ENCODE measurements at places on chromosomes 1 and 21.

GRCh38 chr21:40158366-40158765, 291.1 kb downstream of the PCP4 start:
- no peak for DNase-seq

GRCh38 chr1:243254233-243254926, 701 bp downstream of the CEP170 start:
- DNase-seq = no peak

DNA sequence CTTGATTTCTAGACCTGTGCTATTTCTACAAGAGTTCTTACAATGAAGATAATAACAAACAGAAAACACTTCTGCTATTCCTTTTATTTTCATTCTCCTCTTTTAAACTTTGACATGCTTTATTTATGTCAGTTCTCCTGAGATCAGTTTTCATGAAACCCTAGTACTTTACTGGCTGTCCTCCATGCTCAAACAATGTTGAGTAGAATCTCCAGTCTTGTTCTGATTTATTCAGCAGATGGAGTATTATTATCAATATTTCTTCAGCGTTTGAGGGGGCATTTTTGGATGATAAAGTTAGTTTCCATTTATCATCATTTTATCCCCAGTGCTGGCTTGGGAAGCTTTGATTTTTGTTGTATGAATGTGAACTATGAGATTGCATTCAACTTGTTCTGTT, 85.9 kb upstream of the WARS2 start:
- DNase-seq = no peak

DNA sequence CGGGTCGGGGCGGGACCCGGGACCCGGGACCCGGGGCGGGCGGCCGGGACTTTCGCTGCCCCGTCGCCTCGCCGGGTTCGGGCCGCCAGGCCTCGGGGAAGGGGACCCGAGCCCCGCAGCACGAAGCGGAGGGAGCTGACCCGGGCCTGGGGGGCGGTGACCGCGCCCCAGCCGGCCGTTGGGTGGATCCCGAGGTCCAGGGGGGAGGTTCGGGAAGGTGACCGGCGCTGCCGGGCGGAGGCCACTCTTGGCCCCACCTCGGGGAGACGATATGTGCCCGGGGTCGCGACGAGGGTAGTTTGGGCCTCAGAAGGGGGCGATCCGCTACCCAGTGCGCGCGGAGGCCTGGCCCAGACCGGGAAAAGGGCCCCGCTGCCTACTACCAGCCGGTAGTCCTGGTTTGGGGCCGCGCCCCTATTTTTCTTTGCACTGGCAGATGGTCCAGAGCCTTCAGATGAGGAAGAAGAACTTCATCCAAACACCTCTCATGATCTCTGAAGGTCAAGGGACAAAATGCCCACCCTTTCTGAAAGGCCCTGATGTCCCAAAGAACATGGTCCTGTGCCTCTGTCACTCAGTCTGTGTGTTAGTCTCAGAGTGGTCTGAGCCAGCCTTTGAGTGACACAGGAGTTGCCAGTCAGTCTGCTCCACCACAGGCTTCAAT, 766 bp downstream of the AGO4 start:
- DNase-seq = peak; percentile 14

DNA sequence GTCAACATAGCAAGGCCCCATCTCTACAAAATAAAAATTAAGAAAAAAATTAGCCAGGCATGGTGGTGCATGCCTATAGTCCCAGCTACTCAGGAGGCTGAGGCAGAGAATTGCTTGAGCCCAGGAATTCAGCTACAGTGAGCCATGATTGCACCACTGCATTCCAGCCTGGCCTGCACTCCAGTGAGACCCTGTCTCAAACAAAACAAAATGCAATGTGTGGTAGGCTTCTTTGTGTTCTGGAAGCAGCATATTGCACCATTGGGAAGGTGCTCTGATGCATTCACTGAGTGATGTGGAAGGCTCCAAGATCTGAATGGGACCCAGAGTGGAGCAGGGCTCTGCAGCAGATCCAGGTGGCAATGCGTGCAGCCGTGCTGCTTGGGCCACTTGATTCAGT, 99.6 kb upstream of the COG2 start:
- DNase-seq = no peak

GRCh38 chr1:23555986-23556634, 3.2 kb downstream of the ID3 start:
- DNase-seq = no peak

DNA sequence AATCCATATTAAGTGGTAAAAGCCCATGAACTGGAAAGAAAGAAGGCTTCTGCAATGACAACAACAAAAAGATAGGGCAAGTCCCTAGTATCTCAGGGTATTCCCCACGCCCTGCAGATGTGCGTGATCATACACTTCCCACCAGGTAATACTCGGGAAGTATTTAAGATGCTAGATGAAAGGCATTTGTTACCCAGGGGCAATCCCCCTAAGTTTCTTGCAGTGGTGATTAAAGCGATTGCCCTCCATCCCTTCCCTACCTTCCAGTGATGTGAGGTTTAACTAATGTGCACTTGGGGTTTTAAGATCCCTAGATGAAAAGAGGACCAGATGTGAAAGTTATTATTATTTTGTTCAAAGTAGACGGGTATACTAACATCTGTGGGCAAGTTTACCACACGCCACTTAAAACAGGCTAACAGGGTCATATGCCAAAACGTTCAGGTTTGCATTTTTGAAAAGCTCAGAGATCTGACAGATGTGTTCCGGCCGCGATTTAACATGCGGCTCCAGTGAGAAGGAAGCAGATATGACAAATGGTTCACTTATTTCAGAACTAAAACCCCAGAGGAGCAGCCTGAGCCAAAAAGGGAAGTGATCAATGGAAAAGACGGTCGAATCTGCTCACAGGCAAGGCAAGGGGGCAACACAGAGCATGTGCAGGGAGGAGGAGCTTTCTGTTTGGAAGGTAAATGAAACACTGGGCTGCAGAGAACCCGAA, 17.4 kb downstream of the TIAM1 start:
- no peak for DNase-seq

- DNase-seq = no peak
Measured at GRCh38 chr1:218817071-218817470, 356.6 kb upstream of the LYPLAL1 start.

GRCh38 chr1:75643460-75643859, 32.5 kb upstream of the SLC44A5 start:
- no peak for DNase-seq

All from HTR-8/SVneo (cell line).